ENCODE measurements at places on chromosomes 12 and 14.

- no peak for DNase-seq
Measured at GRCh38 chr14:56782711-56783110, 27.6 kb downstream of the OTX2 start.

DNA sequence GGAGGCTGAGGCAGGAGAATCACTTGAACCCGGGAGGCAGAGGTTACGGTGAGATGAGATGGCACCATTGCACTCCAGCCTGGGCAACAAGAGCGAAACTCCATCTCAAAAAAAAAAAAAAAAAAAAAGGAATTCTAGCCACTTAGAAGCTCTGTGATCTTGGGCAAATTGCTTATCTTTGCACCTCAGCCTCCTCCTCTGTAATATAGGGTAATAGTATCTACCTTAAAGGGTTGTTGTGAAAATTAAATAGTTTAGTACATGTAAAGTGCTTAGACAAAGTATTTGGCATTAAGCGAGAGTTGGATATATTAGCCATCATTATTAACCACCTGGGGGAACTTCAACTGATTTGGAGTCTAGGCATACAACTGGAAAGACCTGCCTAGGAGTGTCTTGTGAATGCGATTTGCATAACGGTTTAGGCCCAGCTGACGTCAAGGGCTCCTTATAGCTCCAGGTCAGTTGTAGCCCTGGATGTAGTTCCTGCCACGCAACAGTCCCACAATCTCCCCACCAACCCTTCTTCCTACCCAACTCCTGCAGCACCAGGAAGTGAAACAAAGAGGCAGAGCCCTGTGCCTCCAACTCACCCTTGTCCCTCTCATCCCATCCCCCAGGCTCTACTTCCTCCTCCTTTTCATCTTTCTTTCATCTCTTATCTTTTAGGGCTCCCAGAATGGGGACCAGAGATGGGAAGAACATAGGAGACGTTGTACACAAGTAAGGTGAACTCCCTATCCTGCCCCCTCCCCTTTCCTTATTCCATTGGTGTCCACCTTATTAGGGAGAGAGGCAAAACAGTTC lies 2.1 kb upstream of the IL23A start:
- no peak for DNase-seq

DNA sequence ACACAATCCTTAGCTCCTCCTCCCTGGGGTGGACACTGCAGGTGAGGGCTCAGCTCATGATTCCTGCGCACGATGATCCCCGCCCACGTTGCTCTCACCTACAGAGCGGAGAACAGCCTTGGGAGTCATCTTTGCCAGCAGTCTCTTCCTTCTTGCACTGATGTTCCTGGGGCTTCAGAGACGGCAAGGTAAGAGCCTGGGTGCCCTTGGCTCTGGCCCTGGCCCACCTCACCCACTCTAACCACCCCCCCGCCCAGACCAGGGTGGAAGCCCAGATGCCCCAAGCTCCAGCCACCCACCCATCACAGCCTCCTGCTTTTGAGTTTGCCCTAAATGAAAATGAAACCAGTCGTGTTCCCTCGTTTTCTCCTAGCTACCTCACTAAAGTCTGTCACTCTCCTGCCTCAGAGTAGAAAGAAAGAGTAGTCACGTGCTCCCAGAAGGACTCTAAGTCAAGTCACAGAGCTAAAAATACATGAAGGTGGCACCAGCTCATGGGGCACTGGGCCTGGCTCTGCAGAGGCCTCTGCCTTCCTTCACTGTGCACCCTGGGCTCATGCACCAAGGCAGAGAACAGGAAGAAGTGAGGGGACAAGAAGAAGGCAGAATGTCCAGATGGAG lies 9.0 kb downstream of the TAPBPL start:
- no peak for DNase-seq

GRCh38 chr12:118979763-118980406 lies 1.5 kb upstream of the SRRM4 start:
- no peak for DNase-seq

GRCh38 chr12:94761559-94761958 lies 111.2 kb upstream of the TMCC3 start:
- DNase-seq = peak; percentile 34

- DNase-seq = no peak
Measured at GRCh38 chr14:20468764-20469241, 403 bp upstream of the PNP start.

- DNase-seq = no peak
Measured at GRCh38 chr12:18797604-18798003, 59.7 kb downstream of the CAPZA3 start.

DNA sequence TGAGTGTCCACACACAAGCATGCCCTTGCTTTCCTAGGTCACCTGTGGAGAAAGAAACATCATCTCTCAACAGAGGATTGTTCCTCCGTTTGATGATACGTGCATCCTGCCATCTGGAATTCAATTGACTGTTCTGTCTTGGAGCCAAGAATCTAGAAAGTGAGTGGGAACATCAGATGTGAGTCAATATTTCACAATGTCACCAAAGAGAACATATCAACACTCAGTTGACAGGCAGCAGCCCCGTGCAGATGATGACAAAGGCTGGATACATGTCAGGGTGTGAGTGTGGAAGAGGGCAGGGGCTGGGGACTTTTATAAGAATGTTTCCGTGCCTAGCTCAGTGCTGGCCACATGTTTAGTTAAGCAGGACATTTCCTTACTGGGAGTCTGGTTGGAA lies 76.1 kb downstream of the TBC1D30 start:
- no peak for DNase-seq

- no peak for DNase-seq
Measured at GRCh38 chr12:80101126-80101525, 1.8 kb downstream of the OTOGL start.

GRCh38 chr12:72578327-72578726 lies 306.2 kb downstream of the TRHDE start:
- DNase-seq = no peak

GRCh38 chr14:74917646-74918081 lies 5.4 kb downstream of the RPS6KL1 start:
- no peak for DNase-seq

DNA sequence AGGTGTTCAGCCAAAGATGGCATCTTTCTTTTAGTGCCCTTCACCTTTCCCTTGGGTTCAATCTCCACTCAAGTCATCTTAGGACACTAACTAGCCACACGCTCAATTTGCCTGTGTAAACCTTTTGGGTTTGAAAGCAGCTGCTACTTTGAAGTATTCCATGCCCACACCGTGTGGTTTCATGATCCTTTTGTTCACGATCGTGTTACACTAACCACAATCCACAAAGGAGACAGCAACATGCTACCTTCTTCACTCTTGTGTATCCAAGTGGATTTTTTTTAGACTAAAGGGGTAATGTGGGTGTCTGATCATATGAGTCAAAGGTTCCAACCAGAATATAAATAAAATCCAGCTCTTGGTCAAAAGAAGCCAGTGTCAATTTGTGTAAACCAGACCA lies 122.7 kb upstream of the FAR2 start:
- DNase-seq = no peak

DNA sequence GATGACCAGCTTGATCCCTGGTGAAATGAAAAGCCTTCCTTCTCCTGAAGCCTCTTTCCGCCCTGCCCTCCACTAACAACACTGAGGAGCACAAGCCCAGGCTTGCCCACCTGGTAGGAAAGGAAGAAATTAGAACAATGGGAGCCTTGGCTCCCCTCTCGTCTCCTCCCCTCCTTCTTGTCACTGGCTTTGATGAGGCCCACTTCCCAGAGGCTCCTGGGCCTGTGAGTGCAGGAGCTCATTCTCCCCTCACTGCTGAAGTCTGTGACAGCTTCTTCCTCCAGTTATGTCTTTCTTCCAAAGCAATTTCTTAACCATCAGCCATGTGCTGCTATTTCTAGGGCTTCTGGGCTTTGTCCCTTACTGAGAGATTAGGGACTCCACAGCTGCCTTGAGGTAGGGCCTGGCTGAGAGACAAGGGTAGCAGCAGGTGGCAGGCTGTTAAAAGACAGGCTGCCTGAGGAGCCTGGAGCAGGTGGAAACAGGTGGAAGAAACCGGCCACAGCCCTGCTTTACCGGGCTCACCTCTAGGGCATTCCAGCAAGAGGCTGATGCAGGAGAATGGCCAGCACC lies 53.6 kb upstream of the SRSF5 start:
- no peak for DNase-seq

- DNase-seq = no peak
Measured at GRCh38 chr14:77238356-77238755, 32.6 kb downstream of the NGB start.

DNA sequence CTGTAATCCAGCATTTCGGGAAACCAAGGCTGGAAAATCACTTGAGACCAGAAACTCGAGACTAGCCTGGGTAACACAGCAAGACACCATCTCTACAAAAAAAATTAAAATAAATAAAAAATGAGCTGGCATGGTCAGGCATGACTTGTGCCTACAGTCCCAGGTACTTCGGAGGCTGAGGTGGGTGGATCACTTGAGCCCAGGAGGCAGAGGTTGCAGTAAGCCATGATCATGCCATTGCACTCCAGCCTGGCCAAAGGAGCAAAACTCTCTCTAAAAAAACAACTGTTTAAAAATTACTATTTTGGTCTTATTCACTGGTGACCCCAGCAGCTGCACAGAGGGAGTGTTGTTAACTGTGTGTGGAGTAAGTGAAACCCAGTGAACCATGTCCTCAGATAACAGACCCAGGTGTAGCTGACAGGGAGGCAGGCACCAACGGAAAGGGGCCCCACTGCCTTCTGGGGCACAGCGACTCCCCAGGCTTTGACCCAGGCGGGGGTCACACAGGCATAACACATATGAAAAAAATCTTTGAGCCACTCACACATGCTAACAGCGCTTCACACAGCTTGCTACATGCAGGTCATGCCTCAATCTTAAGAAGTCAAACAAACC lies 12.1 kb downstream of the DDX54 start:
- no peak for DNase-seq

- no peak for DNase-seq
Measured at GRCh38 chr12:27015730-27016076, 1.5 kb upstream of the TM7SF3 start.

DNA sequence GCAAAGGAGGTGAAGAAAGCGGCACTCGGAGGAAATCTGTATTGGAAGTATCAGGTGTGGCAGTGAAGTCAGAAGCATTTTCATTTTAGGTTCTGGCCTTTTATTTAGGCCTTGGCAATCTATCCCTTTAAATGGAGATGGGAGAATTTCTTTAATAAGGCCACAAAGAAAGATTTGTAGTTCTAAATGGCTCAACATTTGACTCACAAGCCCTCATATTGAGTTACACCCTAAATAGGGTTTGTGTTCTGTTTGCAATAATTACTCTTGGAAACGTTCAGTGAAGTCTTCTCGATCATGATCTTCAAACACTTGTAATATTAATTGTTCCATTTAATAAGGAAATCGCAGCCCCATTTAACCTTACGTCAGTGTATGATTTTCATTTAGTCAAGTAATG lies 25.3 kb upstream of the TMEM260 start:
- DNase-seq = no peak

DNA sequence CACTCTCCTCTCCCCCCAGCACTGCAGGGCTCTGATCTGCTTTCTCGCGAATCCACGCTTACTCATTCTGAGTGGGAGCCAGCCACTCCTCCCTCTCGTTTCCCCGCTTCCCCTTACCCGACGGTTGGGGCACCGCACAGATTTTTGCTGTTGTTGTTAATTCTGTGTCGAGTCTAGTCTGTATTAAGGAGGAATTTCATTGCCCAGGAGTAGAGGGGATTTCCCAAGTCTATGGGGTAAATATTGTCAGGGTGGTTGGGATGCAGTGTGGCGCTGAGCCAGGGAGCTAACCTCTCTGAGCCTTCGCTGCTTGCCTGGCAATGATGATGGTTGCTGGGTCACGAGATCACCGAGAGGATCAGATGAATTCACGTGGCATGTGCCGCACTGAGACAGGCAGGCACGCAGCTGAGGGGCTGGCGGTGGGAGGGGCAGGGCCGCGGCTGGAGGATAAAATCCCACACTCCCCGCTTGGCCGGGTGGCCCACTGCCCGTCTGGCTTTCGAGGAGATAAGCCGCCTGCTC lies 18.5 kb downstream of the NCOR2 start:
- peak; percentile 57 for DNase-seq

DNA sequence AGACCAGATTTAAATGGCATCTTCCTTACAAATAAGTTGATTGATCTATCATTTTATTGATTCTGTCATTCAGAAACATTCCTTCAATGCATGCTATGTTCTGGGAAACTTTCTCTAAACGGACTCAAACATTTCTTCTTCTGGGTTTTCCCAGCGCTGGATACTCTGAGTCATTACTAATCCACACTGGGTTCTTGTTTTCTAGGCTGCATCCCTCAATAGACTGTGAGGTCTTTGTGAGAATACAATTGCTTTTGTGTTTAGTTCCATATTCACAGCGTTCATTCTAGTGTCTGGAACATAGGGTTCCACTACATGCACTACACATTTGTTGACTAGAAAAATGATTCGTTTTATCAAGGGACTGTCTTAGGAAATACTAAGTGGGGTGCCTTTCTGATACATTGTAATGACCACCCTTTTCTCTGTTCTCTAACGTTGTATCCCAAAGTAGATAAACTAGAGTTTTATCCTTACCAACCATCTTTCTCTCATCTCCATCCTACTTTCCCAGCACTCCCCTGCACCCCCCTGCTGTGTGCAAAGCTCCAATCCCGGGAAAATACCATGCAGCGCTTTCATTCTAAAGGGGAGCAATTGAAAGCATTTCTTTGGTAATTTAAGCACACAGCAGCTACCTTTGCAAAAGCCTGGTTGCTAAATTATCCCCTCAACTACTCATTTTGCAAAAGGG lies 878.7 kb downstream of the DIO2 start:
- no peak for DNase-seq

DNA sequence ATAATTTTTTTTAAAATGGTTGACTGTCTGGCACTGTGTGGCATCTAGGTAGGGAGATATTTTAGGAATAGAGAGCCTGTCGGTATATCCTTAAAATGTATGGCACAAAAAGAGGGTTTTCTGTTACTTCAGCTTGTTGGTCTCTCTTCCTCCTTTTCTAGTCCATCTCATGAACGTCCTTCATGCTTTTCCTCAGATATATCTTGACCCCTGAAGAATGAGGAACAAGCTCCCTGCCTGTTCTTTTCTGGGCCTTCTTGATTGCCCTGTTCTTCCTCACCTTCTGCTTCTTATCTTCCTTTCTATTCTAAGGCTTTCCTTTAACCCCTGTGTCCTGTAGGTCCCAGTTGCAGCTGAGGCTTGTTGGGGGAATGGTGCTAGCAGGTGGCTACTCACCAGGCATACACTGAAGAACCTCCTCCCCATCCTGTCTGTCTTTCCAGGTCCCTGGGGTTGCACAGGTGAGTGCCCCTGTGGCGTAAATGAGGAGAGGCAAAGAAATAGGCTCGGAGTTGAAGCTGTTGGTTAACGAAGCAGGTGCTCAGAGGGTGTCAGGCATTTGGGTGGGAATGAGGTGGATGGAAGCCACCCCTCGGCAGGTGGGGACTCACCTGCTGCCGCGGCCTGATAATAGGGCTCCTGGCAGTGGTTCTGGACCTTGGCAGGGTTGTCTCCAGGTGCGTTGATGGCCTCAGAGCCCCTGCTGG lies 7.2 kb upstream of the C1R start:
- DNase-seq = no peak

DNA sequence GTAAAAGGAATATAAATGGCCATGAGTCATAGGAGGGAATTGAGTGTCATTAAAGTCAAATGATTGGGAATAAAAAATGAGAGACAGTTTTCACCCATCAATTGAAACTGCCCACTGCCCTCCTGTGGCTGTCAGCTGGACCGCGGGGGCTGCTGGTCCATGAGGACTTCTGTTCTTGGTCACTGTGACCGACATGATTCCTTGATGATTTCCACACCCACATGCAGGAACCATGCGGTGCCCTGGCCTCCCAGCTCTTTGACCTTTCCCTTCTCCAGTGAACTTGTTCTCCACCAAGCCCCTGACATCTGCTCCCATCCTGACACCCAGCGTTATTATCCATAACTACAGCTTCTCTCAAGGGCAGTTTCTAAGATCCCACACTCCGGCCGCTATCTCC lies 48.4 kb downstream of the C12orf75 start:
- DNase-seq = no peak

Data from AG04449 (cell line).